ENCODE measurements at places on chromosomes 4 and X.

- no peak for DNase-seq
These were observed 141.6 kb downstream of the PCDH18 start for GRCh38 chr4:137390707-137391106.

DNA sequence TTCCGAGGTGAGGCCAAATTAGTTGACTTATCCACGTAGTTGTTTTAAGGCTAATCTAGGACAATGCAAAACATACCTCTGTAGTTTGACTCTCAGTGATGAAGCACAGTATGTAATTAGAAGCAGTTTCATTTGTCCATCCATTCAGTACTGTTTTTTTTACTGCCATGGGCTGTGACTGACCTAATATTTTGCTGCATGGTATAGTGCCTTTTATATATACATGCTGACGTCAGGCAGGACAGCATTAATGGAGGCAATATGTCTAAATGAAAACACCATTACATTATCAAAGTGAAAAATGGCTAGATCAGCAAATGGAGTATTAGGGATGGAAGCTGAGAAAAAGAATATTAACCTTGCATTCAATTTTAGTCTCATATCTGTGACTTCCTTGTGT is 66.9 kb downstream of the MFAP3L start:
- DNase-seq: no peak

- no peak for DNase-seq
These were observed 175.7 kb upstream of the TBC1D9 start for GRCh38 chr4:140931911-140932310.

DNA sequence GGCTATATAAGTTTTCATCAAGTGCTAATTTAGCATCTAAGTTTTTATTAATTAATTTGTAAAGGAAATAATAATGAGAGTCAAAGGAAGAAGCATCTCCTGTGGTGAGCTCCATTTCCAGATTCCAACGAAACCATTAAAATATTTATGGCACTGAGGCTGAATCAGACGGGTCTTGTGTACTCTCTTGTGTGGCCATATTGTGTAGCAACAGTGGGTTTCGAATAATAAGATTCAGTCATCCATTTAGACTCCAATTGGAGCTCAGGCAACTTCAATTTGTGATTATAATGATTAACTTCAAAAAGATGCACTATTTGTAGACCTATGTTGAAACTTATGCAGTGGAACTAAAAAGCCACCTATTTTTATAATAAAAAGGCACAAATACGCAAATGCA is 82.4 kb downstream of the SNCA start:
- no peak for DNase-seq

DNA sequence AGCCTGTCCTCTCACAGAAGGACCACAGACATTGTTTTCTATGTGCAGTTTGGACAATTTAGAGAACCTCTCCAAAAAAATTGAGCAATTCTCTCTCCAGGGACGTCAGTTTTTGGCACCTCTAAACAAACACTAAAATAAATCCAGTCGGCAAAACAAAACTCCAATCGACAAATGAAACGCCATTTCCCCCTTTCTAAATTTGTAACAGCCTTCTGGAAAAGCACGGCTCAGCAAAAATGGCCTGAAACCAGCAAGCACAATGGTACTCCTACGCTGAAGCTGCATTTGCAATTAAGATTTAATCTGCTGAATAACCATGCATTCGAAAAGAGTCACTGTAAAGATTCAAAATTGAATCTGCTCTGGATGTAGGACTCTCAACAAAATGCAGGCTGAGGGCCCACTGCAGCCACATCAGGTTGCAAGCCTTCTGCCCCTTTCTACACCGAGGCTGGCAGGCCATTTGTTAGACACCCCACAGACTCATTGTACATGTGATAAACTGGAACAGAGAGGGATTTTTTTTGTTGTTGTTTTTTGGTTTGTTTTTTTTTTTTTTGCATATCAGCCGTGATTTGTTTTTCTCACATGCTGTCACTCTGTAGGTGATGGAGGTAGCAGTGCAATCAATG is 79.9 kb upstream of the MAP3K15 start:
- DNase-seq: no peak
